ENCODE measurements at places on chromosomes 16 and 17.

- no peak for DNase-seq
These were observed 11.7 kb downstream of the ABCC1 start for GRCh38 chr16:15961060-15961511.

DNA sequence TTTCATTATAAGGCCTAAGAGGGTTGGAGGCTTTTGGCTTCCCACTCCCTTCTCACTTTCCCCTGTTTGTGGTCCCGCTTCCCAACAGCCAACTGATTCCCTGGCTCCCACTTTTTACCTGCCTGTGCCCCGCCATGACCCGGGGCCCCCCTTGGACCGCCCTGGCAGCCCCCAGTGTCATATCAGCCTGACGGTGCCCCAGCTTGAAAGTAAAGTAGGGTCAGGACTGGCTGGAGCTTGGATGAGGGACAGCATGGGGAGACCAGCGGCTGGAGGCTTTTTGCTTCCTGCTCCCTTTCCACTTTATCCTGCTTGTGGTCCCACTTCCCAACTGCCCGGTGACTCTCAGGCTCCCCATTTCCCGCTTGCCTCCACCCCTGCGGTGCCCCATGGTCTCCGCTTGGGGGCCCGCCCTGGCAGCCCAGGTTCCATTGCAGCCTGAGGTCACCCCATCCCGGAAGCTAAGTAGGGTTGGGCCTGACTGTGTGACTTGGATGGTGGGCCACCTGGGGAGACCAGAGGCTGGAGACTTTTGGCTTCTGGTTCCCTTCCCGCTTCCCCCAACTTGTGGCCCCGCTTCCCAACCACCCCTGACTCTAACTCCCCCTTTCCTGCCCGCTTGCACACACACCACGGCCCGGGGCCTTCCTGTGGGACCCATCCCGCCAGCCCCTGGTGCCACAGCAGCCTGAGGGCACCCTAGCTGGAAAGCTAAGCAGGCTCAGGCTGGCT, 2274.7 kb downstream of the TP53TG3F start:
- no peak for DNase-seq

DNA sequence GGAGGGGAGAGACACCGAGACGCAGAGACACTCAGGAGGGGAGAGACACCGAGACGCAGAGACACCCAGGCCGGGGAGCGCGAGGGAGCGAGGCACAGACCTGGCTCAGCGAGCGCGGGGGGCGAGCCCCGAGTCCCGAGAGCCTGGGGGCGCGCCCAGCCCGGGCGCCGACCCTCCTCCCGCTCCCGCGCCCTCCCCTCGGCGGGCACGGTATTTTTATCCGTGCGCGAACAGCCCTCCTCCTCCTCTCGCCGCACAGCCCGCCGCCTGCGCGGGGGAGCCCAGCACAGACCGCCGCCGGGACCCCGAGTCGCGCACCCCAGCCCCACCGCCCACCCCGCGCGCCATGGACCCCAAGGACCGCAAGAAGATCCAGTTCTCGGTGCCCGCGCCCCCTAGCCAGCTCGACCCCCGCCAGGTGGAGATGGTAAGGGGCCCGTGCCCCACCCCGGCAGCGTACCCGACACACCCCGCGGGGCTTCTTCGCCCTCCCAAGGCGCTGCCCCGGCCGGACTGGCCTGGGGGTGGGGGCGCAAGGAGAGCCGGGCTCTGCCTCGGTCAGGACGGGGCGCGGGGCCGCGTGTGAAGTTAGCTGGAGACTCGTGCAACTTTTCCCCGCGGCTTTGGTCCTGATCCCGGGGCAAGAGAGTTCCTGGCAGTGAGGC, 427 bp downstream of the PPP1R1B start:
- no peak for DNase-seq

GRCh38 chr17:49978501-49978900, 9.5 kb downstream of the DLX4 start:
- DNase-seq = no peak

GRCh38 chr17:35780950-35781349, 14.5 kb downstream of the MMP28 start:
- DNase-seq = no peak

DNA sequence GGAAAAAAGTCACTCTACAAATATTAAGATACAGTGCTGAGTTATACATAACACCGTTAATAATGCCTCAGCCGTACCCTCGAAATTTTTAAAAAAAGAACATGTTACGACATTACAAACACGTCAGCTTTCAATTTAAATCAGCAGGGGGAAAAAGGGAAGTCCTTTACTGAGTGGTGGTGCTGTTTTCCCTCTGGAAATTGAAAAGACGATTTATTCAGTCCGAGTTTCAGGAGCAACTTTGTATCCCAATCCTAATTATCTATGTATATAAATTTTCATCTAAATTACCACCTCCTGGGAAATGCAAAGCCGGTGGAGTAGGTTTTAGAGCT, 1.3 kb downstream of the NETO2 start:
- no peak for DNase-seq

- DNase-seq = no peak
These were observed 41.4 kb downstream of the ACTG1 start for GRCh38 chr17:81470944-81471817.

- no peak for DNase-seq
These were observed 102.9 kb downstream of the NLK start for GRCh38 chr17:28145348-28145747.

DNA sequence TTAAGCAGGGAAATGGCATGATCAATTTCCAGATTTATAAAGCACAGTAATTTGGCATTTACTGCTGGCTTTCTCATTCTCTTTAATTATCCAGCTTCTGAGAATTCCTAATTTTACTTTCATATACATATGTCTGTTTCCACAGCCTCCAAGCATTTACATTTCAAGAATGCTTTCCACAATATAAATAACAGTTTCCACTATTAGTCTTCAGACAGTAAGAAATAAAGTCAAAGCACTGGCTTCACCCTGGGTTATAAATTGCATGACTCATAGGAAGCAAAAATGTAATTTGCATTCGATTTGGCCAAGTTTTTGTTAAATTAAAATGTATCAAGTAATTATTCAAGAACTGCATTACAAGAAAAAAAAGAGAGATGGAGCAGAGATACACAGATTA, 53.5 kb downstream of the MPHOSPH6 start:
- no peak for DNase-seq

DNA sequence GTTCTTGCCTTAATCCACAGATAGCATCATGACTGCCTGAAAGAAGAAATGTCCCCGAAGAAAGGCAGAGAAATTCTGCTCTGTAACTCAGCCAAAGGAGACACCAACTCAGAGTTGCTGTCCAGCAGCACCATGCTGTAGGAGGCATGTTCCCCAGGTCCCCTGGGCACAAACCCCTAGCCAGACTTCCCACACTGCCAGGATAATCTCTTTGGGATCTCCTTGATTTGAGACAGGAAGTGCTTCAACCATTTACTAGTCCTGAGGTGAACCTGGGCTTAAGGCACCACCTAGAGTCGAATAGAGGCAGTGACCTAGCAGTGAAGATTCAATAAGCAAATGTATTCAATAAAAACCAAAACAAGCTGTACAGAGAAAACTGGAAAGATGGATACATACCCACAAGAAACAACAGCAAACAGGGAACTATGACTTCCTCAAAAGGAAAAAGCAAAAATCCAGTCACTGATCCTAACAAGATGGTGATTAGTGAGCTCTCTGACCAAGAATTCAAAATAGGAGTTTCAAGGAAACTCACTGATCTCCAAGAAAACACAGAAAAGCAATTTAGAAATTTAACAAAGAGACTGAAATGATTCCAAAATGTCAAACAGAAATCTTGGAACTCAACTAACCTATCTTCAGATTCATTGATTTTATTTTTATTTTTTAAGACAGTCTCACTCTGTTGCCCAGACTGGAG, 5.7 kb downstream of the OR4D2 start:
- DNase-seq = no peak

GRCh38 chr17:2266045-2266864, 37.3 kb downstream of the SMG6 start:
- no peak for DNase-seq

- DNase-seq = no peak
These were observed 20.1 kb upstream of the SP6 start for GRCh38 chr17:47871048-47871447.

- no peak for DNase-seq
These were observed 140.4 kb downstream of the PMP22 start for GRCh38 chr17:15124746-15125145.

DNA sequence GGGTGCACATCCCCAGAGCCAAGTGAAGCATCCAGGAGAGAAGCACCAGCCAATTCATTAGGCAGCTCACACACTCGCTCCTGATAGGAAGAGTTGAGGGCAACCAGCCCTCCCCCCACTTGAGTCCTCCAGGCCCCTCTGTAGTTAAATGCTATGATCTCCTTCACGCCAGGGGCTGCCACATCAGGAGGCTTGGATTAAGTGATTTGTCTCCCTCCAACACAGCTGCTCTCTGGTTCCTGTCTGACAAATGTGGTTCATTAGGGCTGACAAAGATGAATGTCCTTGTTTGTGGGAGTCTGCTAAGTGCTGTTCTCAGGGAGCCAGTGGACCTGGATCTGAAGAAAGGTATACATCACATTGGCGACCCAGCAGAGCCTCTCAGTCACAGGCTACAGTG, 94.5 kb upstream of the WSCD1 start:
- no peak for DNase-seq

DNA sequence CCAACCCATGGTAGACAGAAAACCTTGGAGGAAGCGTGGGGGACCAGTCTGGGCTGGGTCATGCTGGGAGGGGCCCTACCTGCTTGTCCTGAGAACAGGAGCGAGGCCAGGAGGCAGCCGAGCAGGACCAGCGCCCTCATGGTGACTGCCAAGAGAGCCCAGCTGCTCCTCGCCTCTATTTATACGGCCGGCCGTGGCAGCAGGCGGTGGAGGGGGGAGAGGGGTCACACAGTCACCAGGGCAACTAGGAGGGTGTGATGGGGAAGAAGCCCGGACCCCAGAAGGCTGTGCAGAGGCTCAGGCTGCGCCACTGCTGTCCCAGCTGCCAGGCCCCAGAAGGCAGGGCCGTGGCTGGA, at the start of gene SRL:
TSS of gene SRL (minus strand) at position 153 of the 356 bp plus-strand sequence. CDS start at position 140, 13 bp downstream.
- DNase-seq = no peak

GRCh38 chr17:32588135-32588534, 101.3 kb downstream of the CDK5R1 start:
- DNase-seq = no peak

DNA sequence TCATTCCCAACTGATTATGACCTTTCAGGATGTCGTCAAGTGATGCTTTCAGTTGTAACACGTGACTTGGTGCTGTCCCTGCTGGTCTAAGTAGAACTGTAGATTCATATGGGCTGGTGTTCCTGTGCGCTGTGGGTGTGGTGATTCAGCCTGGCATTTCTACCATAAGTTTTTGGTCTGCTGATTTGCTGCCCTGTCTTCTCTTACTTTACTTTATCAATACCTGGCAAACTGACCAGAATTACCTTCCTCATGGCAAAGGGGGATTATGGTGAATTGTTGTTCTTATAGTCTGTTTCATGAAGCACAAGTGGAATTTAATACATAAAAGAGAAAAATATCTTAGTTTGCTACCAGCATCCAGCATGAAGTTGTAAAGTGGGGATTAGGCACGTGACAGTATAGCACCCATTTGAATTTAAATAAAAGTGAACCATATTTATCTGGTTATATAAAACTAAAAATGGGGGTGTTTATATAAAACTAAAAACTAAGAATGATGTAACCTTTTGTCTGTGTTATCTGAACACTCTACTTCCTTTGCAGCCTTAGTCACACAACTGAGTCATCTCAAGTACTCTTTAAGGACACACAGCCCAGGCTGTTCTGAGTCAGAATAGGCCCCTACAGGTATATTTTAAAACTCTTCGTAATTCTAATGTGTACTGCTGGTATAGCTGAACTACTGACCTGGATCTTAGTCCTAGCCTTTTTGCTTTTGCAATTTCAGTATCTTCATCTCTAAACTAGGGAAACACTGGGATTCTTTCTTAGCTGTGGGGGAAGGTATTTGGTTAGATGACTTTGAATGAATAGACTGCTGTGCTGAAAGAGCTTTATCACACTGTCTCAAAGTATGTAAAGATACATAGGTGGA, 28.3 kb downstream of the TTC19 start:
- no peak for DNase-seq

DNA sequence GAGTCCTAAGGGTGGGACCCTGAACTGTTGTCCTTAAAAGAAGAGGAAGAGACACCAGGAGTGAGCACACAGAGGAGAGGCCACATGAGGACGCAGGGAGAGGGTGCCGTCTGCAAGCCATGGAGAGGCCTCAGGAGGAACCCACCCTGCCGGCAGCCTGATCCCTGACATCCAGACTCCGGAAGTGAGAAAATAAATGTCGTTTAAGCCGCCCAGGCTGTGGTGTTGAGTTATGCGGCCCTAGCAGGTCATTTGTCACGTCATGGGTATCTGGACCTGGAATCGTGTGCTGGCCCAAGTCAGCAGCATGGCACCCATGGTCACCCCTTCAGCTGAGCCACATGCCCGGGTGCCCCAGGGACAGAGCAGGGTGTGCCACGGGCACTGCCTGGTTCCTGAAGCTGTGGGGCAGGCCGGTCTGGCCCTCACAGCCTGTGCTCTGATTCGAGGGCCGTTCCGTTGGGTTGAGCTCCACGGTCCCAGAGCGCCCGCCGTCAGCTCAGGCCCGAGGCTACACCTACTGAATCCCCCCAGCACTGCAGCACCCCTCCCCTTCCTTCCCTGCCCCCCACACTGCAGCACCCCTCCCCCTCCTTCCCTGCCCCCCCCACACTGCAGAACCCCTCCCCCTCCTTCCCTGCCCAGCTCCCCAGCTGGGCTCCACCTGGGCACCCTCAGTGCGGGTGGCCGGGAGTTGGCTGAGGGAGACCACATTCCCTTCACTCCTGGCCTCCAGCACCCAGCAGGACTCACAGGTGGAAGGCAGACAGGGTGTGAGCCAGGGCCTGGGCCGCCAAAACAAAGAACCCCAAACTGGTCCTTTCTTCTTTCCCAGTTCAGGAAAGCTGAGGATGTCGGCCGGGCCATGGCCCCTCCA, 2.7 kb upstream of the CCDC57 start:
- no peak for DNase-seq

GRCh38 chr16:17339764-17340541, 130.8 kb downstream of the XYLT1 start:
- no peak for DNase-seq

DNA sequence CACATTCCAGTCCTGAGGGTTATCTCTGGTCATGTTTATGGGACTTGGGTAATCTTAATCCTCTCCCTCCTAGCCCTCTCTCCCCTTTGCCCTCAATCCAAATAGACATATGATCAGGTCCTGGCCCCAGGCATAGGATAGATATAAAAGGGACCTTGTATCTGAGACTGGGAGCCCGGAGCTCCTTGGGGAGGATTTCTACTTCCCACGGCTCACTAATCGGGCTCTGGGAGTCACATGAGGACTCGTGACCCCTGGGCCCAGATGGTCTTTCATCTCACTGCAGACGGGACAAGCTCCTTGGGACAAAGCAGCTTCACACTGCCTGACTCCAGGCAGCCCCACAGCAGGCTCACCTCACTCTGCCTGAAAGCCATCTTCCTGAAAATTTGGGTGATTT, 57.8 kb upstream of the LYRM9 start:
- no peak for DNase-seq

GRCh38 chr17:10229181-10229580, 30.8 kb upstream of the GAS7 start:
- DNase-seq = no peak
